Right atrium auricular region (tissue), 2 donors: ENCODE measurements at places on chromosomes 7 and 10. TPM values are rescaled to one million over a fixed set of nuclear protein-coding genes. Genes with fewer than 3 reads are reported as not detected.

- no peak for DNase-seq
Measured at GRCh38 chr7:55488216-55488615, 84.1 kb downstream of the VOPP1 start.

DNA sequence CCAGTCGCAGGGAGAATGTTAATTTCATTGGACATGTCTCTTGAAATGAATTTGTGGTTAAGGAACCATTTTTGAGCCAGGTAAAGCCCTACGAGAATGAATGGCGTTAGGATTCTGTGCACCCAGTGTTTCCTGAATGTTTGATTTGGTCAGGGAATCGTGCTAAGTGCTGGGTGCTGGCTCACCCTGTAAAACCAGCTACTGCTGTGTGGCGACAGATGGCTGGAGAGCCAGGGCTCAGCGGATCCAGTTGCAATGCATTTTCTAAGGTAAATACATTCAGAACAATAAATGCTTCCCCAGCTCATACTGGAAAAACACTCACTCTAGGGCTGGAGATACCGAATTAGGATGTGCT lies 355.5 kb downstream of the GLRX3 start:
- no peak for DNase-seq

DNA sequence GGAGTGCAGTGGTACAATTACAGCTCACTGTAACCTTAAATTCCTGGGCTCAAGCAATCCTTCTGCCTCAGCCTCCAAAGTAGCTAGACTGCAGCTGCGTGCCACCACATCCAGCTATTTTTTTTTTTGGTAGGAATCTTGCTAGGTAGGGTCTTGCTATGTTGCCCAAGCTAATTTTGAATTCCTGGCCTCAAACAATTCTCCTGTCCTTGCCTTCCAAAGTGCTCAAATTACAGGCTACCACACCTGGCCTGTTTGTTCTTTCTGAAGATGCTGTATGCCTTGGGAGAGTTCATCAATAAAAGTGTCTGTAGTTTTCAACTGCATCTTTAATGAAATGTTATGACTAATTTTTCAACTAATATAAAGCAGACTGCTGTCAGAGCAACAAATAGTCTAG lies 452 bp downstream of the SAMD9 start:
- DNase-seq: no peak

SORBS1 gene
- 815 TPM for total RNA-seq

- DNase-seq: no peak
Measured at GRCh38 chr7:119681336-119681735, 591.6 kb upstream of the KCND2 start.
